ENCODE measurements at places on chromosomes 7 and 10.
A peak's percentile ranks its signal among the peaks of the same experiment; 100 is the strongest.

DNA sequence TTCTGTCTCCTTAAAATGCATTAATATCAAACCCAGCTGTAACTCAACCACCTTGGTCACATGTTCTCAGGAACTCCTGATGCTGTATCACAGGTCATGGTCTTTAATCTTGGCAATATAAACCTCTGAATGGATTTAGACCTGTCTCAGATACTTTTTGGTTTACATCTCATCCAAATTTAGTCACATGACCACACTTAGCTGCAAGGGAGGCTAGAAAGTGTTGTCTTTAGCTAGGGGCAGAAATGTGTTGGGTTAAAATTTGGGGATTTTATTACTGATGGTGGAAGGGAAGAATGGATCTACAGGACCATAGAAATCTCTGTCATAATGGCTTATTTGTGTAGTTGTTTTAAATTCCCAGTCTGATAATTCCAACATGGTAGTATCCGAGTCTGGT lies 29.6 kb upstream of the IL15RA start:
- DNase-seq = no peak

DNA sequence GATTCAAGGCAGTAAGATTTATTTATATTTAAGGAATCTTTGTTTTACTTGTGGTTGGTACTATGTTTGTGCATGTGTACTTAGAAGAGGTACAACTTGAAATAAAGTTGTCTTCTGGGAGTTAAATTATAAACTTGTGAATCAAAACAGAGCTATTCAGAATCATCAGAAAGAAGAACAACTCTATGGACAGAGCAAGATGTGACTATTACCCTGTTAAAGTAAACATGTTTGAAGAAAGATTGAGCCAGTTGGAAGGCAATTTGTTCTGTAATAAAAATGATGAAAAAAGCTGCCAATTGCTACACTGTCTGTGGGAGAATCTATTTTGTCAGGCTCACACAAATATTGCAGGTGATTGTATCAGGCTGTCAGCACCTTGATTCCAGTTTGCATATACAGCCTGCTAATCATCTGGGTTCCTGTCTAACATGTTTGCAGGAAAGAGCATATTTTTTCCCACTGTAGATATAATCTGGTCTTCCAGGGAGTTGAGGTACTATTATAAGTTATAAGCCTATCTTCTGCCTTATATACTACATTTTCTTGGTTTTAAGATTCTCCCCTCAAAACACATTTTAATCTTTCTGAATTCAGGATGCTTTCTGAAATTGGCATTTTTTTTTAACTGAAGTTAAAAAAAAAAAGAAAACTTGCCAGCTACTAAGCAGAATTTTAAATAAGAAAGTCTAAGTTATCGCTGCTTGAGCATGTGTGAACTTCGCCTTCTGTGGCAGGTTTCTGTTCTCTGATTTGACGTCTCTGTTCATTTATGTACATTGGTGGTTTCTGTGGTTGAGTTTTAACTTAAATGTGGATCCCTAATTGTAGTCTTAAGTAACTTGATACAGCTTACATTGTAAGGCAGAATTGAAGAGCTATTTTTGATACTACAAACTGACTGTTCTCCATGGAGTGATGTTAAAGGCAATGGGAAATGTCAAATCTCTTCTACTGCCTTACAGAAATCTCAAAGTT lies 46.0 kb downstream of the ZNRF2 start:
- peak; percentile 26 for DNase-seq

- DNase-seq = no peak
Observed at GRCh38 chr10:68053553-68053952, 21.5 kb downstream of the HERC4 start.

DNA sequence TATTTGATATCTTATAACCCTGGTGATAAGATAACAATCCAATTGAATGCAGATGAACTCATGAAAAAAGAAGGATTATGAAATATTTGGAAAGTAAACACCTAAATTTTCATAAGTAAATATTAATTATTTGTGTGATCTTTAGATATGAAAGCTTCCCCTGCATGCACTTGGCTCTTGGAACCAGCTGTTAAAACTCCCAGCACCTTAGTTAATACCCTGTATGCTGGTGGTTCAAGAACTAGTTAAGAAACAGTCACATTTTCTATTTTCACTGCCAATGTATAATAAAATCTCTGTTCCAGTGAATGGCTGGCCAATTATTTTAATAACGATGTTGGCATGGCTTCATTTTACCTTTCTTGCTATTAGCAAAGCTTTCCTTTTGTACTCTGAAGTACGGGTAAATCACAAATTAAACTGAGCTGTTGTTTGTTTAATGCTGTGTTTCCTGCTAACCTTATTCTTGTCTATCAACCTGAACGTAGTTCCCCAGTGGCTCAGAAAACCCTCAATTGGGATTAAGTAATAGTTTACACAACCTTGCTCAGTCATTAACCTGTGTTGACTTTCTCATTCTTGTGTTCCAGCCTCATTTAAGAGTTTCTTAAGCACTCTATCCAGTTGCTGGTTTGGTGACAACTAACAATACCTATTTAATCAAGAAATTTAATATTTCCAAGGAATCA lies 38.9 kb downstream of the MET start:
- DNase-seq = peak; percentile 95

DNA sequence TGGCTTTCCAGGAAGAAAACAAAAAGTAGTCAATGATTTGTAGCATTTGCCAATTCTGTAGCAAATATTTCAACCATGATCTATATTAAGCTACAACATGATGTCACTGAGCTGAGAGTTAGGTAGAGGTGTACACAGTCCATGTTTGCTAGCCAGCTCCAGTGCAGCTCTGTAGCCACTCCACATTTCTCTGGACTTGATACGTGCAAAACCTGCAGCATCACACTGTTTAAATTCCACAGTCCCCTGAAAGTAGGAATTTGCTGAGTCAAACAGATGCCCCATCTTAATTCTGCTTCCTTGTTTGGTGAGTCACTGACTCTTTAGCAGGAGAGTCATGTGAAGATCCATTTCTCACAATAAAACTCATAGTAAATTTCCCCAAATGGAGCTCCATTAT lies 89.8 kb upstream of the LRRTM3 start:
- DNase-seq = no peak

DNA sequence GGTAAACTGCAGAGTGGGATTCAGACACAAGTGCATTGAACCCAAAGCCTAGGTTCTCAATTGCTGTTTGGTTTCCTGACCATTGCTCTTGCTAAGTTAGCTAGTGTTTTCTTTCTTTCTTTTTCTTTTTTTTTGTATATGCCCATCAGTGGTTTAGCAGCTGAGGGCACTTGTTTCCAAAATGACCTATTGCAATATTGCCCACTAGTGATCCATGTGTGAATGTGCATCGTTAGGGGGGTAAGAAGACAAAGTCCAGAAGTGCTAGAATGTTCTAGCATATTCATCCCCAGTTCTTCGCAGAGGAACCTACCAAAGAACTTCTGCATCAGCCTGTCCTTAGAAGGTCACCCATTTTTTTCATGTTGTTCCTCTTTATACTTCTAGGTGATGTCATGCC lies 252.8 kb upstream of the GPR26 start:
- DNase-seq = no peak

DNA sequence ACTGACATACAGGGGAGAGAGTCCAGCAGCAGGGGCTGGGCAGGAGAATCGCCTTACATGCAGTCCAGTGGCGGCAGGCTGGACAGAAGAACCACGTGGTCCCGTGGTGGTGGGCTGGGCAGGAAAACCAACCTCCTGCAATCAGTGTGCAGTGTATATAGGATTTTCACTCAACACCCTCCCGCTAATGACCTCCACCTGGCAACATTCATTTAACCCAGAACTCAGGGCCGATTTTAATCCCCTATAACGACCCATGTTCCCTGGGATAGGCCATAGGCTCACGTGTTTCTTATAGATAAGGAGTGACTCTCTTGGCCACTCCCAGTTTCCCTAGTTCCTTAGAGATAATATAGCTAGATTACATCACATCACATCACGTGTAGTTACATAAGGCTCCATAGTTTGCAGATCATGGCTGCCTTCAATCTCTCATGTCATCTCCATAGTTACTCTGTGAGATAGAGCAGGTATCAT lies 19.4 kb downstream of the MTURN start:
- DNase-seq = no peak
